A549 (cell line): ENCODE measurements at places on chromosomes 4 and X.

DNA sequence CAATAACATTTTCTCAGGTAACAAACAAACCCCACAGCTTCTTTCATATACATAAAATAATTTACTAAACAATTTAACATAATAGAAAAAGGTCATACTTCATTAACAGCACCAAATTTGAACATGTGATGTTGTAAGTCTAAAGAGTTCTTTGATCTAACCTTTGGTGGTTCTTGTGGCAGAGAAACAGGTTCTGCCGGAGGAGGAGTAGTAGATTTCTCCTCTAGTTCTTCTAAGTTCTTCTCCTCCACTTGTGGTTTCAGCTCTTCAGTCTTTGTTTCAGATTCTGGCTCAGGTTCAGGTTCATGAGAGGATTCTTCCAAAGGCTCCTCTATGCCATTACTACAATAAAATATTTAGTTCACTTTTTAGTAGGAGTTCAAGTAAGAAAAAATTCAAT is 18.3 kb downstream of the G3BP2 start:
- DNase-seq, result no peak

DNA sequence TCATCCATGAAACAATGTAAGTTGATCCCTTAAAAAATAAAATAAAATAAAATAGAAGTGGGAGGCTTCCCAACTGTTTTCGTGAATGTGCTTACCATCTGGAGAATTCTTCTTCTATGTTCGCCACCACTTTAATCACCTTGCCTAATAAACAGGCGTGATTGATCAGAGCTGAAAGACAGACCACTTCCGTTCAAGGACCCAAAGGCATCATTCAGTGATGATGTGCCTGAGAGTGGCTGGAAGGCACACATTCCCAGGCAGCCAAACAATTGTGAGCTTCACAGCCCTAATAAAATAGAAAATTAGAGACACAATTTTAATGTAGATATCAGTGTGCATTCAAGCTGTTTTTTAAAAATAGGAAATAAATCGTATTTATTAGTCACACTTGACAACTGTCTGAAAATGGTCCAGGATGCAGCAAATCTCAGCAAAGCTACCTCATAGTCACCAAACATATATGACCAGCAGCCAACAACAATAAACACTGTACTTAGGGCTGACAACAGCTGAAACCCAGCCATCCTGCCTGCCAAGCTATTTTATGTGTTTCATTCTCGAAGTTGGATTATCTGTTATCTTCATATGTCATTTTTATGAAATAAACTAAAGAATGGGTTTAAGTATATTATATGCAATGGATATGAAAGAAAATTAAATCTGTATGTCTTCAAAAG is 163.2 kb upstream of the FAM9B start:
- no peak for DNase-seq

DNA sequence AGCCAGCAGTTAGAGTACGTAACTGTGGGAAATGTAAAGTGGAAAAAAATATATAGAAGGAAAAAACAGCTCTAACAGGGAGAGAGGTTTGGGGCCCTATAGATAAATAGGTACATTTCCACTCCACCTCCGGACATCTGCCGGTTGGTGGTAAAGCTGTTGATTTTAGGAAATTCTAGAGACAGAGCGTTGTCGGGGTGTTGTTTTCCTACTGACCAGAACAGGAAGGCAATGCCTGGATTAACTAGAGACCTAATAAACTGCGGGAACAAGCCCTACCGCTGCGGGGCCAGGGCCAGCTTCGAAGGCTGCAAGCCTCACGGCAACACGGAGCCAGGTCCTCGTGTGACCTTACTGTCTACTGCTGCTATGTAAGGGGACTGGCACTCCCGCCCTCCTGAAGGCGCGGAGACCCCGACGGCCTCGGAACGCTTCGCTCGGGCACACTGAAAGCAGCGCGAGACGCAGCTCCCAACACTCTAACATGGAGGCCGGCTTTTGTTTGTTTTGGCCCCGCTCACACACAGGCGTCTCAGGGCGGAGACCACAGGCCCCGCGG is 702 bp upstream of the CDKN2AIP start:
- no peak for DNase-seq

- DNase-seq, result peak; percentile 15
These were observed 22.1 kb downstream of the YIPF7 start for GRCh38 chr4:44629280-44629866.

GRCh38 chr4:55866973-55867574 is 13.6 kb downstream of the EXOC1 start:
- peak; percentile 61 for DNase-seq

- no peak for DNase-seq
These were observed 6.3 kb upstream of the HAUS3 start for GRCh38 chr4:2248044-2248780.

GRCh38 chrX:8345473-8345872 is 119.2 kb upstream of the VCX3B start:
- no peak for DNase-seq

GRCh38 chrX:107728371-107729099 is 47.1 kb downstream of the TSC22D3 start:
- DNase-seq, result no peak

DNA sequence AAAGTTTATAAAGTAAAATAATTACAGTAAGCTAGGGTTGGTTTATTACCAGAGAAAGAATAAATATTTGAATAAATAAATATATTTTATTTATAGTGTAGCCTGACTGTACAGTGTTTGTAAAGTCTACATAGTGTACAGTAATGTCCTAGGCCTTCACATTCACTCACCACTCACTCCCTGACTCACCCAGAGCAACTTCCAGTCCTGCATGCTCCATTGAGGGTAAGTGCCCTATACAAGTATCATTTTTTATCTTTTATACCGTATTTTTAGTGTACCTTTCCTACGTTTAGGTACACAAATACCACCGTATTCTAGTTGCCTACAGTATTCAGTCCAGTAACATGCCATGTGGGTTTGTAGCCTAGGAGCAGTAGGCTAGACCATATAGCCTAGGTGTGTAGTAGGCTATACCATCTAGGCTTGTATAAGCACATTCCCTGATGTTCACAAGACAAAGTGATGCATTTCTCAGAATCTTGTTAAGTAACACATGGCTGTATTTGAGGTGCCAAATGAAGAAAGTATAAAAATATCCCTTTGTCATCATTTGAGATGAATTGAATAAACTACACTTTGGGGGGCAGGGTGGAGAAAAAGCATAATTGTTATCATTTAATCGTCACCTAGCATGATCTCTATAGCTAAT is 14.7 kb upstream of the KLHL8 start:
- DNase-seq, result no peak
